ENCODE measurements at places on chromosomes 1 and 21.

DNA sequence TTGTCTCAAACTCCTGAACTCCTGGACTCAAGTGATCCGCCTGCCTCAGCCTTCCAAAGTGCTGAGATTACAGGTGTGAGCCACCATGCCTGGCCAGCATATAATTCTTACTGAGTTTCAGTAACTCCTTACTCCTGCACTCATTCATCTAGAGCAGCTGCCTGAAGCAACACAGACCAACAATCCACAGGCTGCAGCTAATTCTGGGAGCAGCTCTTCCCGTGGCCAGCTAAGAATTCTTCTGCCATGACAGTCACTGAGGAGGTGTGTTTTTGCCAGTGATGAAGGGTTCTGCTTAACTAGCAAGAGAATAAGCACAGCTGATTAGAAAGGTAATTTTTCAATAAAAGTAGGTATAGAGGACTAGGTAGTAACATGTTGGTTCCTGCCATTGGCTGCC lies 5.4 kb downstream of the VTCN1 start:
- DNase-seq, result no peak

GRCh38 chr1:99996951-99997350 lies 27.2 kb downstream of the SLC35A3 start:
- no peak for DNase-seq

GRCh38 chr1:115953180-115953579 lies 23.1 kb upstream of the SLC22A15 start:
- no peak for DNase-seq

GRCh38 chr1:205261946-205262691 lies 34.4 kb downstream of the TMCC2 start:
- DNase-seq, result no peak

DNA sequence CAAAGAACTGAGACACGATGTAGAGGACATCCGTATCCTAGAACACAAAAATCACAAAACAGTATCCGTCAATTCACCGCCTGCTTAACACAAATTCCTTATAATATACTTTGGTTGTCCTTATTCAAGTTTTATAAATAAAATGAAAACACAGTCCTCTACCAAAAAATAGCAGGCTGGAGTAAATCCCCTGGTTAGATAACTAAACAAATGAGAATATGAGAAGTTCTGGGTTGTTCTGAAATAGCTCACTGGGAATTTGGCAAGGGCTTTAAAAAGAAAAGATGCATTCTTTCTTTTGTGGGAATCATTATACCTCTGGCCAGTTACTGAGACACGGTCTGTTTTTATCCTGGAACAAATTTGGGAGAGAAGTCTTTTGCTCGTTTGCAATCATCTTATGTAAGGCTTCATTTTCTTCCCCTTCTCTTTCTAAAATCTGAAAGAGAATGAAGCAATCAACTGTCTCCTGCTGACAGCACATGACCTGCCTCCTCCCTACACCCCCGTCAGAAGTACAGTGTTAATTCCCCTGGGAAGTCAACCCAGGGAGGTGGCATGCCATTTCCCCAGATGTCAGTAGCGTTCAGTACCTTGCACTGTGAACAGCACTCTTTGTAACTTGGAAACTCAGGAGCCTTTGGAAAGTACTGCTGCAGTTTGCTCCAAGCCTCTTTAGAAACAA lies 37.1 kb upstream of the RAP1GAP start:
- DNase-seq, result no peak

- DNase-seq, result no peak
Measured at GRCh38 chr1:167922023-167922422, 8.1 kb upstream of the ADCY10 start.

- DNase-seq, result no peak
Measured at GRCh38 chr1:39969531-39970270, 14.8 kb downstream of the MFSD2A start.

- DNase-seq, result no peak
Measured at GRCh38 chr1:89998306-89998705, 3.4 kb downstream of the ZNF326 start.

DNA sequence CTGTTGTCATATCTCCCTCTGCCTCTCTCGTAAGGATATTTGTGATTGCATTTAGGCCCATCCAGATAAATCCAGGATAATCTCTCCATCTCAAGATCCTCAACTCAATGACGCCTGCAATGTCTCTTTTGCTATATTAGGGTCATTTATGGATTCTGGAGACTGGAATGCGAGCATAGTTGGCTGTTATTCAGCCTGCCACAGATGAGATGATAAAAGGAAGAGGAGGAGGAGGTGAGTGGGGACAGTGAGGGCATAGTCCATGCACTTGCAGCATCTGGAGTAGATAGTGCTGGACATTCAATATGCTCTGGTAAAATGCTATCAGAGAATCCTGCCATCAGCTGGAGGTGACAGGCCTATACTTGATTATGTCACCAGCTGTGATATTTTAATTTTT lies 131.6 kb upstream of the CACNA1E start:
- DNase-seq, result no peak

DNA sequence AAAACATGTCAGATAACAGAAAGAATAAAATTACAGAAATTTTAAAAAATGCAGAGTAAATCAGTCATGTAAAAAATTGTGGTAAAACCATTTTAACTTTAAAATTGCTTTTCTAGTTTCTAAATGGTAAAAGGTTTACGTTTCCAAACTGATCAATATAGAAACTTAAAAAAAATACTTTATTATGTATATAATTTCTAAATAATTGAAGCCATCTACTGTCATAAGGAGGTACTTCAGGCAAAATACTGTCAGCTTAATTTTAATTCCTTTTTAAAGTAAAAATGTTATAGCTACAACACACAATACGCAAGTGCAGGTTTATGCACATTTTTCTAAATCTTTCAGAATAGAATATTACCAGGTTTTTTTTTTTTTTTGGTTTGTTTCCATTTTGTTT lies 159.9 kb downstream of the HFM1 start:
- no peak for DNase-seq

DNA sequence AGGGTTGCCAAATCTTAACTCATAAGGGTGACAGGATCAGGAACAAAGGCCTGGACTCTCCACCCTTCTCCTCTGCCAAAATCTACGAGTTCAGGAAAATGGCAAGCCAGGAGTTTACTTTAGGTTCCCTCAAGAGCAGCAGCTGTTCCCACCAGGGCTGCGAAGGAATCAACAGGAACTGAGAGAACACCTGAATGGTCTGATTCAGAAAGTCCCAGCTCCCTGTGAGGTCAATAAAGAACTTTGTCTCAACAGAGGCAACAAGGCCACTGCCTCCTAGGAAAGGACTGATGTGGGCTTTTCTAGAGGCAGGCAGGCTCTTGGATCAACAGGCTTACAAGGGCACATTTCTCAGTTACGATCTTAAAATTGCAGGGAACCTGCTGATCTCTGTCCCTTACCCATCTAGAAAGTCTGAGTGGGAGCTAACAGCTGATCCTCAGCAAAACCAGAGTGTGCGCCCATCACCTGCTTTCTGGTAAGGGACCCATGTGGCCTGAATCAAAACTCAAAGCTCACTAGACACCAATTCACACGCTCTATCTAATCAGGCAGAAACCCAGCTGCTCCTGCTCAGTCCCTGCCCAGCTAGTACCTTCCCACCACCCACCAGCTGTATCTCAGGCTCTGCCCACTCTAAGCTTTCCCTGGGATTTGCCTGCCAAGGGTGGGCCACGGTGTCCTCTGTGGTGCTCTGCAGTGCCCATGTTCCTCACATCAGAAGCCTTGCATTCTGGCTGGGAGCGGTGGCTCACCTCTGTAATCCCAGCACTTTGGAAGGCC lies 83.1 kb downstream of the CAPZB start:
- no peak for DNase-seq

DNA sequence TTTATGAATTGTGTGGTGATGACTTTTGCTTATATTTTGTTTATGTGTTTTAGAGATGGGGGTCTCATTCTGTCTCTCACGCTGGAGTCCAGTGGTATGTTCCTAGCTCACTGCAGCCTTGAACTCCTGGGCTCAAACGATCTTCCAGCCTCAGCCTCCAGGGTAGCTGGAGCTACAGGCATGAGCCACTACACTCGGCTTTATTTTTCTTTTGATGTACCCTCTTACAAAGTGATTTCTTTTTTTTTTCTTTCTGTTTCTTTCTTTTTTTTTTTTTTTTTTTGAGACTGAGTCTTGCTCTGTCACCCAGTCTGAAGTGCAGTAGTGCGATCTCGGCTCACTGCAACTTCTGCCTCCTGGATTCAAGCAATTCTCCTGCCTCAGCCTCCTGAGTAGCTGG lies 46.8 kb downstream of the CD247 start:
- no peak for DNase-seq

- no peak for DNase-seq
Measured at GRCh38 chr1:74772945-74773344, 40.0 kb downstream of the TYW3 start.

GRCh38 chr21:46605767-46606426 lies 1.0 kb upstream of the S100B start:
- DNase-seq, result no peak

DNA sequence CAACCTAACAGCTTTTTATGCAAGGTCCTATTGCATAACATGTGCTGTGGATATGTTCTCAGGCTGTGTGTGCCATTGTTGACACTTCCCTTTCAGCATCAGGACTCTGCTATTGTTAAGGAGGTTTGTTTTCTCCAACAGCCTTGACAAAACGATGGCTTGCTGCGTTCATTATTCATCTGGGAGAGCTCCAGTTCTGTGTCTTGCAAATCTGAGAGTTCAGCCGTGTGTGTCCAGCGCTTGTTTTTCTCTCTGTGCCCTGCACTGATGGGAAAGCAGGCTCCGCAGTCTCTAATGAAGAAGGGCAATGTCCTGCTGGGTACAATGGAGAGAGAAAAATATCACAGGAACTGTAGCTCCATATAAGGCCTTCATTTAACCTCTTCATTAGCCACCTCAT lies 63.7 kb downstream of the CLDN17 start:
- no peak for DNase-seq

DNA sequence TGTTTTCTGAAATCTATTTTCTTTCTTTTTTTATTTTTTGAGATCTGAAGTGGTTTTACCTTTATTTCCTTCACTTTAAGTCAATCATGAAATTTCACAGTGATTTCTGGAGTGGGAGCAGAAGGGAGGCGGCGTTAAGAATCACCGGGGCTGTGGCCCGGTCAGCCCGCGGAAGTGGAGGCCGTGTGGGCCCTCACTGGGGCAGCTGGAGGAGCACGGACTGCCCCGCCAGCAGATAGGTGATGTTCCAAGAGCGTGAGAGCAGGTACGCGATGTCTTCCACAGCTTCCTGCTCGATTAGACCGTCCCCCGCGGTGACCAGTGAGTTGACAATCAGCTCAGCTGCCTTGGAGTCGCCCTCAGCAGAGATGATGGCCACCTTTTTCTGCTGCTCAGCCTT lies 10.6 kb upstream of the TP53BP2 start:
- DNase-seq, result no peak

GRCh38 chr1:19969898-19970660 lies 9.3 kb downstream of the PLA2G2A start:
- DNase-seq, result no peak

- DNase-seq, result no peak
Measured at GRCh38 chr1:185864889-185865517, 130.8 kb downstream of the HMCN1 start.

DNA sequence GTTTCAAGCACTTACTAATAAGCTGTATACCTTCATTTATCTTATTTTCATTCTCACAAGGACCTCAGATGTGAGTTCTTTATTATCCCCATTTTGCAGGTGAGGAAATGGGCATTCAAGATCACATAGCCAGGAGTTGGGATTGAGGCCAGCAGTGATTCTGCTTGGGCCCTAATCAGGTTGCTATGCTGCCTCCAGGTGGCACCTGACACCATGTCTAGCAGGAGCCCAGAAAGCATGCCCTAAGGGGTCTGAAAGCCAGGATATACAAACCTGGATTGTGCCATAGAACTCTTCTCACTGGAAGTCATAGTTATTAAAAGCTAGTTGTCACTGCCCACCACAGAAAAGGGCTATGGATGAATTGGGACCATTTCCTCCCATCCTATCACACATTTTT lies 61.1 kb downstream of the FYB2 start:
- DNase-seq, result no peak

DNA sequence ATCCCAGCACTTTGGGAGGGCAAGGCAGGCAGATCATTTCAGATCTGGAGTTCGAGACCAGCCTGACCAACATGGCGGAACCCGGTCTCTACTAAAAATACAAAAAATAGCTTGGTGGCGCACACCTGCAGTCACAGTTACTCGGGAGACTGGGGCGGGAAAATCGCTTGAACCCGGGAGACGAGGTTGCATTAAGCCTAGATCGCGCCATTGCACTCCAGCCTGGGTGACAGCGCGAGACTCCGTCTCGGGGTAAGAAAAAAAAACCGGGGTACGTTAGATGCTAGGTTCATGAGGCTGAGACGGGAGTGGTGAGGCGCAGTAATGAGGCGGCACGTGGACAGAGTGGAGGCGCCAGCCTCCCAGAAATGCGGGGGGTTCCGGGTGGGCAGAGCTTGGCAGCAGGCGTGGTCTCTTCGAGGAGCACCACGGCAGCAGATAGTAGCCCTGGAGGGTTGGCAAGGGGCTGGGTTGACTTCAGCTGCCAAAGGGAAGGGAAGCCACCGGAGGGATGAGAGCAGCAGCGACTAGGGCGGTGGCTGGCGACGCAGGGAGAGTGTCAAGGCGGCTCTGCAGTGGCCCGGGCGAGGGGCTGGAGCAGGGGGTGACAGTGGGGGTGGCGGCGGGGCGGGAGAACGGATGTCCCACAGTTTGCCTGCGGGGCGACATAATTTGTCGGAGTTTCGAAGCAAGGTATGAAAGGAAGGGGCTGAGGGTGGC lies 832 bp downstream of the MRPL20 start:
- DNase-seq, result no peak

DNA sequence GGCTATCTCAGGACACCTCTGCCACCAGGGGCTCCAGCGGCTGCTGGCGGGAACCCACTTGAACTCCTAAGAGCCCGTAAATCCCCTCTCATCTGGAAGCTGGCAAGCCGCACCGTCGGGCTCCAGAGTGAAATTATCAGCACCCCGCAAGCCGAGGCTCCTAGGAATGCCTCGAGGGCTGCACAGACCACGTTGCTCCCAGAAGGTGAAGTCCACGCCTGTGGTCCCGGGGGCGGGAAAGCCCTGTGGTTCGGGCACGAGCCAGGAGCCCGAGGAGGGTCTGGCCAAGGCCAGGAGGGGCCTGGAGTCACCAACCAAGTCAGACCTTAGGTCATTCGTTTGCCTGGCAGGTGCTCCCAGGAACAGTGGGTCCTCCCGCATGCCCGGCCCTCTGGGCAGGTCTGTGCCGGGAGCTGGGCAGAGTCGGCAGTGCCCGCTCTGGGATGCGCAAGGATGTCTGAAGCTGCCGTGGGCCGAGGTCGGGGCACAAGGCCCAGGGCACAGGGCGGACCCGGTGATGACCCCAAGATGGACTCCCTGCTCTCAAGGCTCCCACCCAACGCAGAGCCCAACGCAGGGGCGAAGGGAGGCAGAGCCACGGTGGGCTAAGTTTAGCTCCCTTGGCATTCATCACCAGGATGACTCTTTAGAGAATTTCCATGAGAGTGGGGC lies 8.9 kb downstream of the ACTRT2 start:
- DNase-seq, result no peak
